ENCODE measurements at places on chromosomes 6 and 20.

GRCh38 chr6:45473121-45473993, 95.6 kb upstream of the SUPT3H start:
- no peak for DNase-seq

- no peak for DNase-seq
Observed at GRCh38 chr20:43183536-43184070, 6.1 kb downstream of the PTPRT start.

GRCh38 chr6:33585403-33586107, 5.5 kb upstream of the BAK1 start:
- no peak for DNase-seq

DNA sequence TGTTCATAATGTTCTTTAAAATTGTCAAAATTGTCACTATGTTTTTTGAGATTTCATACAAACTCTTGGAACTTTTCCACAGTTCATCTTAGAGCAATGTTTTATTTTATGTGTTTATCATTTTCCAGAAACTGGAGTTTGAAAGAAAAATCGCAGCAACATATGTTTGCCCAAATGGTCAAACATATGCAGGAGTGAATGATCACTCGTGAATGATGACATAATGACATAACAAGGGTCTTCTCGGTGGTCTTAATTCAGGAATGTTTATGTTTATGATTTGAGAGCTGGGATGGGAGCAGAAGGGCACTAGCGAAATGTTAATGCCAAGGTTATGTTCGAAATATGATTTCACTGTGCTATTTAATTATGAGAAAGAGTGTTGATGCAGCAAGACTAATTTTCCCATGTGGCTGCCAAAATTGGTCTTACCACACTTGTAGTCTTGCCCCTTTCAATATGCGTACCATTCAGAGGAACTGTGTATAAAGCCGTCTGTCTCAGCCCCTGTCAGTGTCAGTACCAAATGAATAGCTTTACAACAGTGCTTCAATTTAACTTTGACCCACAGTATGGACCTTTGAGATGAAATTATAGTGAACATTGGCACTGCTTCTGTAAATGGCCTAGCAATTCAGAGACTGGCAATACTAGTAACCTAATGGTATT, 152.3 kb downstream of the CARMIL1 start:
- DNase-seq = no peak

DNA sequence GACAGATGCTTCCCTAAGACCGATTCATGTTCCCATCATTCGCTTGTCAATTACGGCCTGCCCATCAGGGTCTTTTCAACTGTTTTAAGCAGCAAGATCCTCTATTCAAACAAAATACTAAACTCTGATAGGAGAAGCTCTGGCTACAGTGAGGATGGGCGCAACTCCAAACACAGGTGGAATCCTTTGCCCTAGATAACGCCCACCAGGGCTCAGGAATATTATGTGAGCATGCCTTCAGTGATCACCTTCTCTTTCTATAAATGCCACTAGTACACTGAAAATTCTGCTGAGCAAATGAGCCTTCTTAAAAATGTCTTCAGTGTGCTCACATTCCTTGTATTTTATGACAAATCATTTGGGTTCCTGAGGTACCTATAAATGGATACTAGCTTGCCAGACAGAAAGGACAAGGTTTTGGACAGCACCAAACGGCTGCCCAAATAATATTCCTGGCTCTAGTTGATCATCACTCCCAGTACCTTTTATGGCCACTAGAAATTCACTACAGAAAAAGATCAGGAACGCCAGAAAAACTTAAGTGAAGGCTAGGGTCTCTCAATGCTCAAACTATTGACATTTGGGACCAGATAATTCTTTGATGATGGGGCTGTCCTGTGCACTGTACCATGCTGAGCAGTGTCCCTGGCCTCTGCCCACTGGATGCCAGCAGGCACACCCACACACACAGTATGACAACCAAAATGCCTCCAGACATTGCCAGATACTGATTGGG, 13.1 kb downstream of the ZNF217 start:
- DNase-seq = no peak

- DNase-seq = no peak
Observed at GRCh38 chr6:108083349-108083748, 8.8 kb upstream of the OSTM1 start.

Data from esophagus squamous epithelium (tissue), 5 donors.